ENCODE measurements at places on chromosomes 7 and 10. TPM values are rescaled to one million over a fixed set of nuclear protein-coding genes. Genes with fewer than 3 reads are reported as not detected.

TTYH3 gene
- 56.3 TPM for total RNA-seq

ZNF425 gene
- 1.3 TPM for total RNA-seq

TMEM270 gene
- total RNA-seq: 0.22 TPM

CYP2C19 gene
- total RNA-seq: 0.12 TPM

HMX2 gene
- 0.23 TPM for total RNA-seq

ITGB8 gene
- 1.4 TPM for total RNA-seq

SLC25A40 gene
- 5.7 TPM for total RNA-seq

SPDYE6 gene
- total RNA-seq: not detected

SCART1 gene
- total RNA-seq: 0.14 TPM

ODAD2 gene
- total RNA-seq: not detected

NPSR1 gene
- not detected for total RNA-seq

DYDC2 gene
- total RNA-seq: not detected

TMEM196 gene
- not detected for total RNA-seq

GBX1 gene
- not detected for total RNA-seq

CXCL12 gene
- 0.31 TPM for total RNA-seq

DTX2 gene
- total RNA-seq: 30.5 TPM

KLLN gene
- total RNA-seq: 0.64 TPM

DRGX gene
- not detected for total RNA-seq

CPXM2 gene
- not detected for total RNA-seq

PRXL2A gene
- 39.0 TPM for total RNA-seq

ANKRD61 gene
- 0.51 TPM for total RNA-seq

ASAH2 gene
- 3.1 TPM for total RNA-seq

ZNF804B gene
- total RNA-seq: not detected

UBTD1 gene
- total RNA-seq: 16.2 TPM

TMEM229A gene
- total RNA-seq: not detected

FBXO24 gene
- 0.24 TPM for total RNA-seq

A1CF gene
- not detected for total RNA-seq

ADRA2A gene
- total RNA-seq: not detected

SMARCD3 gene
- 11.6 TPM for total RNA-seq

PMPCB gene
- total RNA-seq: 65.3 TPM

ABCC2 gene
- 142 TPM for total RNA-seq

ACSL5 gene
- 0.13 TPM for total RNA-seq

NYAP1 gene
- total RNA-seq: 5.6 TPM

NAT16 gene
- 0.15 TPM for total RNA-seq

SPDYE18 gene
- 0.28 TPM for total RNA-seq

ASB15 gene
- total RNA-seq: not detected

MORN4 gene
- 7.8 TPM for total RNA-seq

MEOX2 gene
- total RNA-seq: not detected

AOAH gene
- not detected for total RNA-seq

IL6 gene
- 1.4 TPM for total RNA-seq

FFAR4 gene
- 0.13 TPM for total RNA-seq

C10orf67 gene
- not detected for total RNA-seq

GCK gene
- not detected for total RNA-seq

CCT6A gene
- 251 TPM for total RNA-seq

MOGAT3 gene
- total RNA-seq: not detected

FAM241B gene
- 17.9 TPM for total RNA-seq

PNLIP gene
- total RNA-seq: 0.12 TPM

OR9A2 gene
- not detected for total RNA-seq

PRLHR gene
- total RNA-seq: not detected

ACTR3C gene
- total RNA-seq: not detected

MLXIPL gene
- total RNA-seq: 1.4 TPM

METTL27 gene
- total RNA-seq: 10.8 TPM

Measured in A549 treated with Mapracorat at 1 μM for 4 hours (cell line).